ENCODE measurements at places on chromosomes 4 and X.

DNA sequence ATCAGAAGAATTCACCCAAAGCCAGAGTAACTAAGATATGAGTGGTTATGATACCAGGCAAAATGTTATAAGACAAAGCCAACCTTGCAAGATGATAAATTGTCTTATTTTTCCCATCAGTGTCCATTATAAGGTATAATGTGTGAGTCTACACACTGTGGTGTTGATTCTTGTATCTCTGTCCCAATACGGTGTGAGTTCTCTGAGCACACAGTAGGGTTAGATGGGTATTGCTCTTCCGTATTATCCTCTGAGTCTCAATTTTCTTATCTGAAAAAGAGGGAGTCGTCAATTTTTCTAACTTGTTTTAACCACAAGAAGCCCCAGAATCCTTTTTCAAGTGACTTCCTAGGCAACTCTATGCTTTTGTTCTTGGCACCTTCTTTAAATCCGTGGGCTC lies 69.9 kb downstream of the HMGB2 start:
- no peak for DNase-seq

- DNase-seq, result peak; percentile 8
Measured at GRCh38 chr4:71270901-71271300, 67.9 kb upstream of the SLC4A4 start.

DNA sequence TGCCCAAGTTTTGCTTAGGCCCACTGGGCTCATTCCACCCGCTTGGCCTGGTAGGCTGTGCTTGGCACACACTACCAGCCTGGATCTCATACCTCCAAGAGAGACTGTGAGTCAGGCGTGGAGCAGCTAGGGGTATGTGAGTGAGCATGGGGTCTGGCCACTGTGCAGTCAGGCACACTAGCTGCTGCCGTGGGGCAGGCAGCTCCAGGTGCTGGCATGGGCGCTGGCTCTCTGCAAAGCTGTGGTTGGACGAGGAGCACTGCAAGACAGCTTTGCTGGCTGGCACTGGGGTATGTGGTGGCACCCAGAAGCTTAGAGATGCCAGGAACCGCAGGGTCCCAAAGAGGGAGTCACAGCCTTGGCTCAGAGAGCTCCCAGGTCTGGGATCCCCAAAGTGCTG lies 377.8 kb downstream of the KCTD8 start:
- DNase-seq, result no peak

DNA sequence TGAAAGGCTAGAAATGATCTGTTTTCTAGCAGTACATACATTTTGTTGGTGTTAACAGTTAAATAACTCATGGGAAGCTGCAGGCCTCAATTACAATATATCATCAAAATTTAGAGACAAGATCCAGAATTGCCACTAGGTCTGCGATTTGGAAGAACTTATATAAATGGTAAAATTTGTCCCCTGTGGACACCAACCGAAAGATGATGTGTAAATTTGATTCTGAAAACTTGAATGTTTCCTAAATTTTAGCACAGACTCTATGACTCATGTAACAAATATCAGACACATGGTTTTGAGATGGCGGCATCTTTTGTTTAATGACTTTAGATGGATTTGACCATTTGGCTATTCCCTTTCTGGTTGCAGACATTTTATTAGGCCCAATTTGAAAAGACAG lies 6.0 kb upstream of the HPGDS start:
- DNase-seq, result no peak

- no peak for DNase-seq
Measured at GRCh38 chrX:148049441-148049840, 68.3 kb downstream of the FMR1NB start.

- DNase-seq, result no peak
Measured at GRCh38 chrX:130563476-130563875, 161.7 kb downstream of the RBMX2 start.

DNA sequence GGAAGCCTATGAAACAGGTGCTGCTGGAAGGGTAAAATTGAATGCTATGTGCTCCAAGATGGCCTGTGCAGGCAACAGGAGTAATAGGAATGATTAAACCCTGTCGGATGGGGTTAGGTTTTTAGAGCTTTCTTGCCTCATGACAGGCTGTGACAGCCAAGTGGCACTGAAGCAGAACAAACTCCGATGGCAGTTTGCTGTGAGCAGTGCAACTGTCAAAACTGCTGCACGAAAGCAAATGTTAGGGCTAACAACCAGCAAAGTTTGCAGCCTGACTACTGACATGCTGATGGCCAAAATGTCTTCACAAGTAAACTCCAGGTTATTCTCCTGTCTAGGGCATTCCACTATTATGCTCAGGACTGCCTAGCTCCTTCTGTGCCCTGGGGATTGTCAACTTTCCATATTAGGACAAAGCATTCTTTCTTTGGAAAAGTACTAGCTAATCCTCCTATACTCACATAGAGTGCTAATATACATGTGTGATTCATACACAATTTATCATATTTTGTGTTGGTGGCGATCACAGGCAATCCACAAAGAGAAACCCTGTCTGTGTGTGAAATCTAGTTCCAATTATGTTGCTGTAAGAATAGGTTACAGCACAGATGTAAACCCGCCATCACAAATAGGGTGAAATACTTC lies 486.6 kb upstream of the TENM3 start:
- DNase-seq, result no peak

GRCh38 chrX:103730147-103730795 lies 19.6 kb downstream of the TMEM31 start:
- no peak for DNase-seq

DNA sequence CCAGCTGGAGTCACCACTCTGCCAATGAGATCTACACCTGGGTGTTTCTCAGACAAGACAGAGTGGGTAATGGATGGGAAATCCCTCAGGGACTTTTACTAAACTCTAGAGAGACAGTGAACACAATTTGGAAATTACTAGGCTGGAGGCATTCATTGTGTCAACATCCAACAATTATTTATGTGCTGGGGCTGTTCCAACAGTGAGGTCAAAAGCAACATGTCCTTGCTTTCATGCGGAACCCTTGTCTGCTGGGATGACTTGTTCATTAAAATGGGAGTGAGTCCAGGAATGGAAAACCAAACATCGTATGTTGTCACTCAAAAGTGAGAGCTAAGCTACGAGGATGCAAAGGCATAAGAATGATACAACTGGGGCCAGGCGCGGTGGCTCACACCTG lies 54.0 kb downstream of the DRD5 start:
- no peak for DNase-seq
